GM06990 (cell line): ENCODE measurements at places on chromosomes 3 and 15.

GRCh38 chr3:3107858-3108257 lies 2.3 kb downstream of the IL5RA start:
- DNase-seq: no peak

- no peak for DNase-seq
These were observed 124.6 kb downstream of the FOXP1 start for GRCh38 chr3:71458895-71459294.

DNA sequence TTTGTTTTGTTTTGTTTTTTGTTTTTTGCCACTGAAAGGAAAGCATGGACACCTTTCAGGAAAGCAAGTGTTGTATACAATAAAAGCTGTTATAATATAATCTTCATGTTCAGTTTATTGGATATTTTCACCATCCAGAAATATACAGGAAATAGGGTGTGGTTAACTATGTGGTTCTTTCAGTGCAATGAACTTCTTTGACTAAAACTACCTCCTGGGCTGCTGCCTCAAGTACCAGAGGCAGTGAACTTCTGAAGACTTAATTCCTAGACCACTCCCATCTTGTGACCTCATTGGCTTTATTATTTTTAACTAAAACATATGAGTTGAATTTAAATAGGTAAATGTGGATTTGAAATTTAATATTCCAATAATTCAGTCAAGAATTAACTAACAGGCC lies 27.1 kb upstream of the TBL1XR1 start:
- DNase-seq: no peak

DNA sequence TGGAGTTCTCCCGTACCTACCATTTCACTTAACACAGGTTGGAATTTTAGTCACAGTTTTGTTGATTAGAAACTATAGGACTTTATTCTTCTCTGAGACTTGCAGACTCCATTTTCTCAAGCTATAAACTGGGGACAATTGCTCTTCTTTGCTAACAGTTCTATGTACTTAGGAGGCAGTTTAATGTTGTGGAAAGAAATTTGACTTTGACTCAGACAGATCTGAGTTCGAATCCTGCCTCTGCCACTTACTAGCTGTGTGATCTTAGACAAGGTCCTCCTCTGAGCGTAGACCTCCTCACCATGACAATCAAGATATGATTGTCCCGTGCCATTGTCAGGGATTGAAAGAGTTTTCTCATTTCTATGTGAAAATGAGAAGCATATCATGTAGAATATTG lies 196.4 kb upstream of the HES1 start:
- DNase-seq: no peak

DNA sequence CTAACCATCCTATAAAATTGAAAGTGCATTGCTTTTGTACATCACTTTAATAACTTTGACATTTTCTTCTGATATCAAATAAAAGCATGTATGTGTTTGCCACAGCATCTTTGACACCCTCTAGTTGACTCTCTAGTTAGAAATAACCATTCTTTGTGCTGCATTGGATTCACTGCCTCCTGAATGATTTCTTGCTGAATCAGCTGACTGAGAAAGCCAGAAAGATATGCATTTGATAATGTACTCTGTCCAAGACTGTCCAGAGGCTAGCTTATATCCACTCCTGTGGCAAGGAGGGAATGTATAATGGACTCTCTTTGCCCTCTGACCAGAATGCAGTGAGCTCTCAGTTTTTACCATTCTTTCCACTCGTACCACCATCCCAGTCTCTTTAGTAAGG lies 6.2 kb downstream of the RAB11A start:
- DNase-seq: no peak

- no peak for DNase-seq
These were observed 385.4 kb upstream of the LRRC3B start for GRCh38 chr3:26237036-26237682.

- no peak for DNase-seq
These were observed 176.4 kb upstream of the UBE2E1 start for GRCh38 chr3:23629181-23629894.

- DNase-seq: peak; percentile 23
These were observed 181.4 kb upstream of the GRM7 start for GRCh38 chr3:6679510-6679909.

- no peak for DNase-seq
These were observed 112.4 kb upstream of the ALDH1A3 start for GRCh38 chr15:100767001-100767825.

DNA sequence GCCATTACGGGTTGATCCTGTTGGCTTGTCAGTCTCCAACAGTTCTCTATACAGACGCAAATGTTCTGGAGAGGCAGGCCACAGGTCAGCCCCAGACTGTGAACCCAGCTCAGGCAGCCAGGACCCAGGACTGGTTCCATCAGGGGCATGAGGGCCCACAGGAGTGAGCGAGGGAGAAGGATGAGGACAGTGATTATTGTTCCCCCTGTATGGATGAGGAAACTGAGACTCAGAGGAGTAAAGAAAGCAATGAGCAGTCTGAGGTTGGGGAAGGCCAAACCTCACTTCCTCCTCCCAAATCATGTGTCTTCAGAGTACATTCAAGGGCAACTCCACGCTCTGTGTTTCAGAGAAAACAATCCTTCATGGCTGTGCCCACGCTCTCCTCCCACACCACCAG lies 121.9 kb downstream of the RPLP1 start:
- DNase-seq: no peak

DNA sequence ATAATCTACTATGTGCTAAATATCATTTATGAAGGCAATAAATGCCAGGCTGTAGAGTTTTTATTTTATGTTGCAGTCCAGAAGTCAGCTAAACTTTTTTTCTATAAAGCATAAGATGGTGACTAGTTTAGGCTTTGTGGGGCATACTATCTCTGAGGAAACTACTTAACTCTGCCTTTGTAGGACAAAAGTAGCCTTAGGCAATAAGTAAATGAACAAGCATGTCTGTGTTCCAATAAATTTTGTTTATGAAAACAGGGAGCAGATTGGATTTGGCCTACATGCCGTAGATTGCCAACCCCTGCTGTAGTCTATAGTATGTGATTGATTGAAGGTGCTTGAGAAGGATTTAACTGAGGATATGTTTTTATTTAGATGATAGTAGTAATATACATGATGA lies 502.5 kb upstream of the NAALADL2 start:
- DNase-seq: no peak

- no peak for DNase-seq
These were observed 102.7 kb downstream of the PTPRG start for GRCh38 chr3:61664105-61664482.

DNA sequence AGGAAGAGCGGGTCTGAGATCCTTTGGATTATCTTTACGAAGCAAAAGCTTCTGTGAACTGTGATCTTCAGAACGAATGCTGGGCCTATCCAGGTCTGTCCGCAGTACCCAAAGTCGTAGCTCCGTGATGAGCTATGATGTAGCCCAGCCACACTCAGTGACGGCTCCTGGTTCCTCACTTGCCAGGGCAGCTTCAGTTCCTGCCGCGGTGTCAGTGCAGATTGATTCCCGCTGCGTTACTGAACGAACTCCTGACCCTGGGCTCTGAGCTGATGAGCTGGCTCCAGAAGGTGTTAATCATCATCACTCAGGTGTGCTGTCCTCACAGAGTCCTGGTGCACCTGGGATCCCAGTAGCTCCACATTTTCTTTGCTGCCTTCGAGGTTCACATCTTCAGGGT lies 45.0 kb downstream of the TMEM44 start:
- DNase-seq: no peak

GRCh38 chr3:110318108-110318507 lies 753.5 kb upstream of the NECTIN3 start:
- no peak for DNase-seq

- DNase-seq: no peak
These were observed 581.3 kb downstream of the NTRK3 start for GRCh38 chr15:87675271-87675670.

- DNase-seq: no peak
These were observed 192.7 kb downstream of the SUCLG2 start for GRCh38 chr3:67461667-67462142.
